ENCODE measurements at places on chromosomes 7 and 10.
A peak's percentile ranks its signal among the peaks of the same experiment; 100 is the strongest.

GRCh38 chr7:77537778-77538280 lies 734 bp downstream of the PTPN12 start:
- DNase-seq = no peak

- DNase-seq = peak; percentile 43
These were observed 67.9 kb upstream of the PRKCQ start for GRCh38 chr10:6647811-6648526.

GRCh38 chr7:117405519-117405918 lies 21.8 kb downstream of the ASZ1 start:
- no peak for DNase-seq

DNA sequence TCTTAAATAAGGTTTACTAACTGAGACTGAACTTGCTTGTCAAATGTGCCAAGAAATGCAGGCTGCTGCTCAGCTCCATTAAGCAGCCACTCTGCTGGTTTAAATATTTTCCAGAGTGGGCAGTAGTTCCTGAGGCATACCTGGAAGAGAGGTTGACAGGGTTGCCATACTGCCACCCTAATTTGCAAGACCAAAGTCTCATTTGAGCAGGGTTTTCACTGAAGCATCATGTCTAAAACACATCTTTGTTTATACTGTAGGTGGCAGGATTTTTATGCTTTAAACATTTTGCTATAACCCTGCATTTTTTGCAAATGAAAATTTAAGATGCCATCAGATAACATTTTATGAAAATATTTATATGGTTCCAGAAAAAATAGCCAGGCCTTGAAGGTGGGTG lies 618.0 kb upstream of the LRRTM3 start:
- DNase-seq = no peak

GRCh38 chr10:114304571-114305421 lies 65.7 kb downstream of the VWA2 start:
- no peak for DNase-seq

DNA sequence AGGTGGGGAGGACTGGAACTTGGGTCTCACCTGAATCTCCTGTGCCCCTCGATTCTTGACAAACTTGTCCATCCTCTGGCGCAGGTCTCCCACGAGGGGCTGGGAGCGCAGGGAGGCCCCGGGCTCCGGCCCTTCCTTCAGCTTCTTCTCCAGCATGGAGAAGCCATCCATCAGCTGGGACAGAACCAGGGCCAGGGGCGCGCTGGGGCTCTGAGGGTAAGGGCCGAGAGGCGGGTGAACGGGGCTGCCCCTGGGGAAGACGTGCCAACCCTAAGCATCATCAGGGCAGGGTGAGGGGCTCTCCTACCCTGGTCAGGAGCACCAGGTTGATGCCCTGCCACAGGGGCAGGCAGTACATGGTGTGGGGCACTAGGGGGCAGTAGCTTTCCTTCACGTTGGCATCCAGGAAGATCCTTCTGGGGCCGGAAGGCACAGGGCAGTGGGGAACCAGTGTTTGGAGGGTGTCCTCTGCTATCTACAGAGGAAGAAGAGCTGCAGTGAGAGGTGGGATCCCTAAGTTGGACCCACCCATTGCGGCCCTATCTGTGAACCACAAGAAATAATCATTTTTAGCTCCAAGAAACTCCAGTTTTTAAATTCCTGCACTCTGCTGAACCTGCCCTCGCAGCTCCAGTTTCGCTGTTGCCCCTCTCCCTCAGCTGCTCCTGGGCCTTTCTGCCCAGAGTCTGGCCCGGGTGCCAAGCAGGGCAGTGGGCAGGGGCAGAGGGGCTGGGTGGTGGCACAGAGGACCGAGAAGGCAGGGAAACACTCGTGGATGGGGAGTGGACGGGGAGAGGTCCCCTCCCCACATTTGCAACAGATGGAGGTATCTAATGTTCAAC lies 10.8 kb upstream of the PYROXD2 start:
- peak; percentile 45 for DNase-seq

Measured in EL (cell line).